Diencephalon (tissue), 1 donor: ENCODE measurements at places on chromosomes 4 and X. TPM values are rescaled to one million over a fixed set of nuclear protein-coding genes. Genes with fewer than 3 reads are reported as not detected.

The FGF13 gene
- 120 TPM for total RNA-seq

The NAP1L2 gene
- 65.3 TPM for total RNA-seq

The GJB1 gene
- not detected for total RNA-seq

The WDR17 gene
- total RNA-seq = 84.2 TPM

The RAB40A gene
- total RNA-seq = 1.8 TPM

The SOWAHD gene
- 0.69 TPM for total RNA-seq

The CC2D2A gene
- total RNA-seq = 27.2 TPM

The ERVMER34-1 gene
- total RNA-seq = 0.69 TPM

The PNMA6A gene
- total RNA-seq = 26.5 TPM

The NXF2 gene
- 0.23 TPM for total RNA-seq

The APOOL gene
- total RNA-seq = 12.5 TPM

The CT45A2 gene
- total RNA-seq = not detected

The C4orf51 gene
- not detected for total RNA-seq

The PYURF gene
- total RNA-seq = 78.2 TPM

The CWH43 gene
- 0.23 TPM for total RNA-seq

The CSN1S1 gene
- not detected for total RNA-seq

The LPAR4 gene
- 6.0 TPM for total RNA-seq

The ATRX gene
- 274 TPM for total RNA-seq

The MUC7 gene
- not detected for total RNA-seq

The SNCA gene
- total RNA-seq = 158 TPM

The ADH1B gene
- 0.23 TPM for total RNA-seq

The SSX2B gene
- total RNA-seq = not detected

The NHS gene
- 14.8 TPM for total RNA-seq

The SLC7A11 gene
- total RNA-seq = 52.1 TPM

The MAOB gene
- 12.9 TPM for total RNA-seq
